ENCODE measurements at places on chromosomes 4 and X. TPM values are rescaled to one million over a fixed set of nuclear protein-coding genes. Genes with fewer than 3 reads are reported as not detected.

DNA sequence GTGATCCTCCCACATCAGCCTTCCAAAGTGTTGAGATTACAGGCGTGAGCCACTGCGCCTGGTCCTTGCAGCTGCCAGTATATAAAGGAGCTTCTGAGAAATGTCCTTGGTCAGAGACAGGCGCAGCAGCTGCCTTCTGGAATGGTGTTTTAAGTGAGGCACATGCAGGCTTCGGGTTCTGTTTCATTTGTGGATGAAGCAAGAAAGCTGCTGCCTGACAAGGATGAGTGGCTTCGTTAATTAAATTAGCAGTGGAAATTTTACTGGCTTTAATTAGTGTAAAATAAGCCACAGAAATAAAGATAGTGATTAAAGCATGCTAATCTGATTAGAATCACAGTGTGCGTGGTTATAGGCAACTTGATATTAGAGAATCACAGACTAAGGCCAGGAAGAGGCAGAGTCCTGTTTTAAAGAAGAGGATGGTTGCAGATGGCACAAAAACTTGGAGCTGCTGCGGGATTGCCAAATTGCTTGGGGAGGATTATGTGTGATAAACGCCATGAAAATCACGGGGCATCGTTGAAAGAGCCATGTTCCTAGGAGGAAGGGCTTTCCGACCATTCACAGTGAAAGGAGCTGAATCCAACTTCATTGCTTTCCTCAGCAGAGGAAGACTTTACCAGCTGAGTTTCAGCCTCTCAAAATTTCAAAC is 348.4 kb upstream of the FAT1 start:
- H3K27me3 ChIP-seq, result no peaks in the 10 kb centered on the region
- peak overlapping the region; percentile 38 for H3K4me3 ChIP-seq
- H3K4me1 ChIP-seq, result no peaks in the 10 kb centered on the region
- no peak for DNase-seq
- H3K27ac ChIP-seq, result no peak overlapping the region
- no peaks in the 10 kb centered on the region for H3K36me3 ChIP-seq

DNA sequence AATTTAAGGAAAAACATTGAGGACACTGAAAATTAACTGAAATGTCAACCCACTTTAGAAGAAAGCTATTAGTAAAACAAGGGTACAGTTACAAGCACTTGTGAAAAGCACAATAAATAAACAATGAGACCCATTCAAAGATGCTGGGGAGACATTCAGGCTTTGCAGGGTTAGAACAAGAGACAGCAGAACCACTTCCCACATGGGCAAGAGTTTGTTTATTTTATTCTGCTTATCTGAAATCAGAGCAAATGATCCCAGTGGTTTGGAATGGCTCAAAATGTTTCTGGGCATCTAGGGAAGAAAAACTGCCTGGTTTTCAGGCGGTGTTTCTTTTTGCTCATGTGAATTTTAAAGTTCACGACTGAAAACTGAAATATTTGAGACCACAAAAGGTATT is 42.4 kb downstream of the PPP3CA start:
- H3K4me1 ChIP-seq, result peaks cover 24% of the 10 kb centered on the region
- H3K27me3 ChIP-seq, result no peaks in the 10 kb centered on the region
- no peaks in the 10 kb centered on the region for H3K36me3 ChIP-seq
- H3K4me3 ChIP-seq, result no peak overlapping the region
- H3K27ac ChIP-seq, result peak overlapping the region; percentile 17

GRCh38 chr4:110705440-110705782 is 82.5 kb upstream of the PITX2 start:
- no peaks in the 10 kb centered on the region for H3K27me3 ChIP-seq
- no peak for DNase-seq
- H3K4me1 ChIP-seq, result no peaks in the 10 kb centered on the region
- no peaks in the 10 kb centered on the region for H3K36me3 ChIP-seq
- H3K4me3 ChIP-seq, result no peak overlapping the region

PNMA6F gene
- total RNA-seq, result not detected

DNA sequence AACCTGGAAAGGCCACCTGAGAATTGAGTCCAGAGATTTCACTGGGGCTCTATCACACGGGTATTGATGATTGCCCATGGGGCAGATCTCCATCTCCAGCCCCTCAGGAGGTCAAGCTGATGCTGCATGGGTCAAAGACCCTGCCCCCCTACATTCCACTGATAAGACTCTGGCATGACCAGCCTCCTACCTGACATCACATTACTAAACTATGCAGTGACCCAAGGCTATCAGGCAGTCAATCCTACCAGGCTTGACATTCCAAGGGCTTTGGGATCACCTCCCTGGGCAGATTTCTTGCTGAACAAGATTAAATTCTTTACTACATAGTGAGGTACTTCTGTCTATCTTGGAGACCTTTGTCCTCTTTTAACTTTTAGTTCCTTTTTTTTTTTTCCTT is 192.7 kb upstream of the STS start:
- H3K4me1 ChIP-seq, result no peaks in the 10 kb centered on the region
- no peaks in the 10 kb centered on the region for H3K36me3 ChIP-seq
- H3K4me3 ChIP-seq, result no peak overlapping the region
- no peak for DNase-seq
- H3K27ac ChIP-seq, result no peak overlapping the region
- no peaks in the 10 kb centered on the region for H3K27me3 ChIP-seq

GRCh38 chr4:17722356-17722700 is 59.1 kb downstream of the FAM184B start:
- H3K4me1 ChIP-seq, result peaks cover 8% of the 10 kb centered on the region
- no peak for DNase-seq
- H3K36me3 ChIP-seq, result no peaks in the 10 kb centered on the region
- peaks cover 5% of the 10 kb centered on the region for H3K27me3 ChIP-seq
- H3K27ac ChIP-seq, result no peak overlapping the region

GRCh38 chr4:53307819-53308780 is 57.8 kb downstream of the SCFD2 start:
- peaks cover 48% of the 10 kb centered on the region for H3K4me1 ChIP-seq
- DNase-seq, result no peak
- H3K36me3 ChIP-seq, result no peaks in the 10 kb centered on the region
- peak overlapping the region; percentile 86 for H3K27ac ChIP-seq
- no peak overlapping the region for H3K4me3 ChIP-seq

DNA sequence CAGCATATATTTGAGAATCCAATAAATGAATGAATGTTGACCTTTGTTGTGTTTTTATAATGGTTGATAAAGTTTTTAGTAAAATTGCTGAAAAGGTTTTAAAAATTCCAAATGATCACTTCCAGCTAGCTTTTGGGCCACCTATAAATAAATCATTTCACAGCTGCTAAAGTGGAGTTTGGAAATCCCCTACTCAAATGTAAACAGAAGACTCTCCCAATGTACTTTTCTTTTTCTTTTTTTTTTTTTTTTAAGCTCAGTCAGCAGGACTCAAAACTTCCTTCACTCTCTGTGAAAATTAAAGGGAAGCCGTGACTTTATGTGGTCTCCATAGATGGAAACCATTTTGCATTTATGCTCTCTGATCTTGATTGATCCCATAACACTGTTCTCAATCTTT is 45.2 kb downstream of the CXCL13 start:
- no peak for DNase-seq
- peaks cover 4% of the 10 kb centered on the region for H3K27me3 ChIP-seq
- no peaks in the 10 kb centered on the region for H3K4me1 ChIP-seq
- no peaks in the 10 kb centered on the region for H3K36me3 ChIP-seq
- no peak overlapping the region for H3K27ac ChIP-seq
- H3K4me3 ChIP-seq, result no peak overlapping the region

MRPS18C gene
- 13.8 TPM for total RNA-seq

Data from osteoblast (primary cell).